Heart right ventricle (tissue), 16 donors: ENCODE measurements at places on chromosomes 2 and 18. TPM values are rescaled to one million over a fixed set of nuclear protein-coding genes. Genes with fewer than 3 reads are reported as not detected.

GRCh38 chr2:45769854-45770576, 118.5 kb downstream of the PRKCE start:
- DNase-seq, result no peak

- DNase-seq, result no peak
These were observed 86.1 kb downstream of the SLC4A10 start for GRCh38 chr2:161710131-161710915.

TMEM37 gene
- total RNA-seq, result 2.0 TPM

INHBB gene
- 9.2 TPM for total RNA-seq

- DNase-seq, result no peak
These were observed 464.7 kb upstream of the HNRNPA3 start for GRCh38 chr2:176747928-176748327.

DNA sequence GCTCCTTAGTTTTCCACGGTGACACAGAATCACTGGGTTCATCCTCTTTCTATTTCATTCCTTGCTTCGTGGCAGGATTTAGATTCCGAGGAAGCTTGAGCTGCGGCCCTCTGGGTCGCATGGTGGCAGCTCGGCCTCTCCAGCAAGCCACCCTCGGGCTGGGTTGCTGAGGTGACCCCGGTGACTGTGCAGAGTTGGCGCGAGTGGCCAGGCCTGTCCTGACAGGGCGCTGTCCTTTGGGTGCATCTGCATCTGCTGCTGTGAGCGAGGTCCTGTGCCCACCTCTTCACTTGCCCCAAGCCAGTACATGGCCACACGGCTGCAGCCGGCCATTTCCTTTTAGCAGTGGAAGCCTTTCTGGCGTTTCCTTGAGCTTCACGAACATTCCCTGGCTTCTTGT, 21.8 kb downstream of the PRELID3A start:
- no peak for DNase-seq

DNA sequence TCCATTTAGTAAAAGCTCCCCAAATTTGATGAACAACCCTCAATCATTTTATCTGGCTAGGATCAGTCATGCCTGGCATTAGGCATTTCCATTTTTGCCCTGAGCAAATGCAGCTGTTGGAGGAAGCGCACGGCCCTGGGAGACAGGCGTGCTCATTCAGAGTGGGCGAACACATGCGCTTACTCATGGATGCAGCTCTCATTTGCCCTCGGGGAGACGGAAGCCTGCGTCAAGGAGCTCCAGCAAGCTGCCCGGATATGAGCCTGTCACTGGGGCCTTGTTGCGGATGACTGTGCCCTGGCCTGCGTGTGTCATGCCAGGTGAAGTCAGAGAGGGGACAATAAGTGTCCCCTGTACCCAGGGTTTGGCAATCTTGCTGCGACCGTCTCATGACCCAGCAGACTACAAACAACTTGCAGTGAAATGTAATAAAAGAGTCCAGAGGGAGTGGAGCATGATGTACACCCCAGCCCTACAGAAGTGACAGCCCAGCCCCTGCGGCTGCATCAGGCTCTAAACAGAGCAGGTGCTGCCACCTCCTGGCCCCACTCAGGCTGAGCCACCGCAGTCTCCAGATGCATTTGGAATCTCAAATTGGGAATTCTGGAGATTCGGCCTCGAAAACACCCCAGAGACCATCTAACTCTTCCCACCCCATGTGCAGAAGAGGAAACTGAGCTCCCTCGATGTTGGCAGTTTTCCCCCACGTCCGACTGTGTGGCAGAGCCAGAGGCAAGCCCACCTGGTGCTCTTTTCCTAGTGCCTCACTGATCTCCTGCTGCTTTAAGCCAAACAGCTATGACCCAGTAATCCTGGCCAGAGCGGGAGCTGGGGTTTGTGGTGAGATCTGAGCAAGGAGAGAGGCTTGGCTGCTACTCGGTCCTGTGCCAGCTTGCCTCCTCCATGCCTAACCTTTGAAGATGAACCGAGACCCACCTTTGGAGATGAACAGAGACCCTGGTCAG, 105.0 kb upstream of the ALK start:
- DNase-seq, result peak; percentile 34

CPLX4 gene
- not detected for total RNA-seq

MARCO gene
- 4.1 TPM for total RNA-seq

- DNase-seq, result no peak
These were observed 98.4 kb downstream of the UXS1 start for GRCh38 chr2:106095478-106096298.

DNA sequence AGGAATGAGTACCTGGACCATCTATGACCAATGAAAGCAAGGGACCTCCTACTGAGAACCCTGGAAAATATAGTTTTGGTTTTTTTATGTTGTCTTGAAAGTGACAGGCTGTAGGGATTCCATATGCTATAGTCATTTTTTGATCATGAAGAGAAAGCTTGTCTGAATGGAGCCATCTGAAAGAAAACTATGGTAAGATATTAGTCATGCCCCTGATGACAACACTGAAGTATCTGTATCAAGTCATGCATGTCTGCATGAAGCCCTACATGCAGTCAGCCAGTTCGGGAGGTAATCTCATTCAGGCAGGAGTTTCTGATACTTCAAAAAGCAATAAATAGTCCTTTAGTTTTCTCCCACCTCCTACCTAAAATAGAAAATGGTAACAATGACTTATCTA, 1042.0 kb downstream of the DPP10 start:
- no peak for DNase-seq

DNA sequence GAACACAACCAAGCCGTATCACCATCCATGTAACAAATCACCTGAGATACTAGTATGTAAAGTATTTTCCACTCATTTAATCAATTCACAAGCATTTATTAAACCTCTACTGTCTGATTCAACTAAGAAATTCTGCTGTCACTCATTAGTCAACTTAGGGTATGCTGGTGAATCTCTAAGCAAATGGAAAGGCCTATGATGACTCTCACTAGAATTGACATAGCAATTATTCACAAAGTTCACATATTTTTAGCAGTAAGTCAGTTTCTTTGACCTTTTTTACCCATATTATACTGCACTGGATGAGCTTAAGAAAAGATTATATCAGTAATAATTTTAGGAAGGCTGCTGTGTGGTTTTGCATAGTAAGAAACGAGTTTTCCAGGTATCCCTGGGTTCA, 130.1 kb downstream of the SLC8A1 start:
- no peak for DNase-seq

CFC1 gene
- total RNA-seq, result not detected

RBKS gene
- 9.1 TPM for total RNA-seq

DNA sequence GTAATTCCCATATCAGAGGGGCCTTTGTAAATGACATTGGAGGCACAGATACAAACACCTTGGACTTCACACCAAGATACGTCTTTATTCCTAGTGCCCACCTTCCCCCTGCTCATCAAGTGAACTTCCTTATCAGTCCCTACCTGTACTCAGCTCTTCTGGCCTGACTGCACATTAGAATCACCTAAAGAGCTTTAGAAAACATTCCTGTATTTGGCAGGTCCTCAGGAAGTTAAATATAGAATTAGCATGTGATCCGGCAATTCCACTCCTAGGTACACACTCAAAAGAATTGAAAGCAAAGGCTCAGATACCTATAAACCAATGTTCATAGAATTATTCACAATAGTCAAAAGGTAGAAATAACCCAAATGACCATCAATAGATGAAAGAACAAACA, 46.6 kb downstream of the ALK start:
- DNase-seq, result no peak

DNA sequence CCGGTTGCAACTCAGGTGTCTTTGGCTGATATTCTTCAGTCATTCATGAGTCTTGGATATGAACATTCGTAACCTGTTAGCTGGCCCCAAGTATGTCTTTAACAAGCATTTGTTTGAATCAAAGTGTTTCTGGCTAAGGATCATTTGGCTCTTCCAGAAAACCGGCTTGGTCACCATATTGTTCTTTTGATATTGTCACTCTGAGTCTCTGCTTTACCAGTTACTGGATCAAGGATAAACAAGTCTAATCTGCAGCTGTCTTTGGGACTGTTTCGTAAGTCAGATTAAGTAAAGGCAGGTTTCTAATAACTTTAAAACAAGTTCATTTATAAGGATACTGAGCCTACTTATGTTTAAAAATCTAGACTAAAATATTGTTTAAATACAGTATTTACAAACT, 49.1 kb downstream of the KDM3A start:
- DNase-seq, result no peak
